ENCODE measurements at places on chromosomes 4 and X. TPM values are rescaled to one million over a fixed set of nuclear protein-coding genes. Genes with fewer than 3 reads are reported as not detected.

Gene NOX1
- not detected for total RNA-seq

Gene DKC1
- total RNA-seq: 95.5 TPM

Gene CABS1
- not detected for total RNA-seq

Gene ADH6
- total RNA-seq: not detected

Gene HOPX
- total RNA-seq: 124 TPM

Gene GLRA3
- not detected for total RNA-seq

Gene USP17L10
- not detected for total RNA-seq

Gene MAGEA10
- not detected for total RNA-seq

Gene TACR3
- not detected for total RNA-seq

All from activated CD4-positive, alpha-beta memory T cell treated with anti-CD3 and anti-CD28 coated beads for 36 hours (primary cell).